ENCODE measurements at places on chromosomes 13 and 19.

DNA sequence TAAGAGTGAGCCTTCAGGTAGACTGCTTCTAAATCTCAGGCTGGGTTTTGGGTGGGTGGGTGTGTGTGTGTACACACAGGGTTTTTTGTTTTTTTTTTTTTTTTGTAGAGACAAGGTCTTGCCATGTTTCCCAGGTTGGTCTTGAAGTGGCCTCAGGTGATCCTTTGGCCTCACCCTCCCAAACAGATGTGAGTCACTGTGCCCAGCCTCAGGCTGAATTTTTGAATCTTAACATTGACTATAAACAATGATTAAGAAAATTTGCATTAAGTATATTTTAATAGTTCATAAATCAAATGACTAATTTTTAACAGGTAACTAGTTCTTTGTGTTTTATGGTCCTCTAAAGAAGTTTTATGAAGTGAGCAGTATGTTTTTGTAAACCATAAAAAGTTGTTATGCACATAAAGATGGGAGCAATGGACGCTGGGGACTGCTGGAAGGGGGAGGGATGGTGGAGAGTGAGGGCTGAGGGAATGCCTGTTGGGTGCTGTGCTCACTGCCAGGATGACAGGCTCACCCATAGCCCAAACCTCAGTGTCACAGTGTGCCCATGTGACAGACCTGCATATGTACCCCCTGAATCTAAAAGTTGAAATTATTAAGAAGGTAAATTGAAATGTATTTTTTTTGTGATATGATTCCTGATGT lies 60.2 kb downstream of the ZNF136 start:
- DNase-seq, result no peak

GRCh38 chr13:36359301-36359950 lies 13.2 kb upstream of the SPART start:
- no peak for DNase-seq

DNA sequence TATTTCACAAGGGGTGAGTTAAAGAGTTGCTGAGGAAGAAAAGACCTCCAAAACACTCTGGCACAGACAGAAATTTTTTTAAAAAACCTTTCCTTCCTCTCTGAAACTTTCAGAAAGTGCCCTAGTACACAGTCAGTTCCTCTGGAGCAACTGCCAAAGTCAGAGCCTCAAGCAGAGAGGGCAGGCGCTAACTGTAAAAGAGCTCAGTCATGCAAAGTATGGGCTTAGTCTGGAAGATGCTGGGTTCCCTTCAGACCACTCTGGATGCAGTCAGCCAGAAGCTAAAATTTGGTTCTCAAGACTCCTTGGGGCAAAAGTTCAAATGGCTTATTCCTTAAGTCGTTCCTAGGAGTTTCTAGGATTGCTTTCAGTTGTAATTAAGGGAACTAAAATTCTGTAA lies 671.6 kb downstream of the PCDH9 start:
- no peak for DNase-seq

GRCh38 chr19:3042621-3043267 lies 13.7 kb upstream of the TLE2 start:
- no peak for DNase-seq

DNA sequence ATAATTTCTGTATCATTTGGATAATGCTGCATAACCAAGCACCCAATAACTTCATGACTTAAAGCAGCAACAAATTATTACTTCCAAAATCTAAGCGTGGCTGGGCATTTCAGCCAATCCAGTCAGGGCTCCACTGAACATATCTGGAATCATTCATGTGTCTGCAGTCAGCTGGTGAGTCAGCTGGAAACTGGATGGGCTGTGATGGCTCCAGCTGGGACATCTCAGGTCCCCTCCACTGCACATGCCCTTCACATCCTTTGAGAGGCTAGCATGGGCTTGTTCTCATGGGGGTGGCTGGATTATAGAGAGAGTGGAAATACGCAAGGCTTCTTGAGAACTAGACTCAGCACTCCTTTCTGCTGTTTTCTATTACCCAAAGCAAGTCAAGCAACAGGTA lies 961.9 kb downstream of the DIAPH3 start:
- DNase-seq, result no peak

- DNase-seq, result no peak
Observed at GRCh38 chr13:40070357-40070756, 414.9 kb downstream of the COG6 start.

DNA sequence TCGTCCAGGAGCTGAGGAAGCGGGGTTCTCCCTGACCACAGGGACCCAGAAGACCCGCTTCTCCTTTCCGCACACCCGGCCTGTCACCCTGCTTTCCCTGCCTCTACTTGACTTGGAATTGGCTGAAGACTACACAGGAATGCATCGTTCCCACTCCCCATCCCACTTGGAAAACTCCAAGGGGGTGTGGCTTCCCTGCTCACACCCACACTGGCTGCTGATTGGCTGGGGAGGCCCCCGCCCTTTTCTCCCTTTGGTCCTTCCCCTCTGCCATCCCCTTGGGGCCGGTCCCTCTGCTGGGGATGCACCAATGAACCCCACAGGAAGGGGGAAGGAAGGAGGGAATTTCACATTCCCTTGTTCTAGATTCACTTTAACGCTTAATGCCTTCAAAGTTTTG lies 18.9 kb downstream of the VASP start:
- DNase-seq, result no peak

- no peak for DNase-seq
Observed at GRCh38 chr19:41535029-41535622, 40.8 kb upstream of the CEACAM21 start.

DNA sequence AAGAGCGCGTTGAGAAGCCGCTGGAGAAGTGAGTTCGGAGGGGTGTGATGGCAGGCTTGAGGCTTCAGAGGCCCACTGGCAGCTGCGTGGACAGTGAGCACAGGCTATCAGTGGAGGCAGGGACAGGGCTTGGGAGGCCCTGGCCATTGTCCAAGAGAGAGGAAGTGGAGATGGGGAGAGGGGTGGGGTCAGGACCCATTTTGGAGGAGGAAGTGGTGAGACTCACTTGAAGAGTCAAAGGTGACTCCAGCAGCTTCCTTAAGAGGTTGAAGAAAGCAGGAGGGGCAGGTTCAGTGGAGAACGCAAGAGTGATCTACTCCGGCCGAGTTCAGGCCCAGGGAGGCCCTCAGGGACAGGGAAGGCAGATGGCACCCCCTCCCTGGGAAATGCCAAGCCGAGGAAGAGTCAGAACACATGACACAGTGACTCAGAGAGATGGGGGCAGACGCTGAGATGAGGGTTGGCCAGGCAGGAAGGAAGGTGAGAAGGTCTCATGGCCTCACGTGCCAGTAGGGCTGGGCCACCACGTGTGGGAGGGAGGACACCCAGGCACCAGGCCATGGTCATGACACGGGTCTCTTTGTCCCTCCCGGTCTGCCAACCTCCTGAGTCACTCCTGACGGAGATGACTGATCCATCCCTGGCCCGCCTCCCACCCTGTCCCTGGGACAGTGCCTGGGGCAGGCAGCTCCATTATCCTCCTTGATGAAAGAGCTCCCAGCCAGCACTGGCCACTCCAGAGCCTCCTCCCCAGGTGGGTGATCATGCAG lies 10.1 kb upstream of the CD22 start:
- peak; percentile 45 for DNase-seq

DNA sequence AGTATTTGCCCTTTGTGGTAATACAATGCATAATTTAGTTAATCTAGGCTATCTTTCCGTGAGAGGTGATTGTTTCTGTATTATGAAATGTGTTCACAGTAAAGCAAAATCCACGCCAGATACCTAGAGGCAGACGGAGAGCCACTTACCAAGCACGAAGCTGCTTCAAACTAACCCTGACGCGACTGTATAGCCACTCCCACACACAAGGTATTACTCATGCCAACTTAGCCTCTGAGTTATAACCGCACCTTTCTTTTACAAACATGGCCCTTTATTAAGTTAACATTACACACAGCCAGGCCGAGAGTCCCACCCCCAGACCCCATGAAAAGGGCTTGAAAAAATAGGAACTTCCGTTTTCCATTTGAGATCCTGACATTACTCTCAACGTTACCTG lies 185.7 kb downstream of the ABCC4 start:
- no peak for DNase-seq

DNA sequence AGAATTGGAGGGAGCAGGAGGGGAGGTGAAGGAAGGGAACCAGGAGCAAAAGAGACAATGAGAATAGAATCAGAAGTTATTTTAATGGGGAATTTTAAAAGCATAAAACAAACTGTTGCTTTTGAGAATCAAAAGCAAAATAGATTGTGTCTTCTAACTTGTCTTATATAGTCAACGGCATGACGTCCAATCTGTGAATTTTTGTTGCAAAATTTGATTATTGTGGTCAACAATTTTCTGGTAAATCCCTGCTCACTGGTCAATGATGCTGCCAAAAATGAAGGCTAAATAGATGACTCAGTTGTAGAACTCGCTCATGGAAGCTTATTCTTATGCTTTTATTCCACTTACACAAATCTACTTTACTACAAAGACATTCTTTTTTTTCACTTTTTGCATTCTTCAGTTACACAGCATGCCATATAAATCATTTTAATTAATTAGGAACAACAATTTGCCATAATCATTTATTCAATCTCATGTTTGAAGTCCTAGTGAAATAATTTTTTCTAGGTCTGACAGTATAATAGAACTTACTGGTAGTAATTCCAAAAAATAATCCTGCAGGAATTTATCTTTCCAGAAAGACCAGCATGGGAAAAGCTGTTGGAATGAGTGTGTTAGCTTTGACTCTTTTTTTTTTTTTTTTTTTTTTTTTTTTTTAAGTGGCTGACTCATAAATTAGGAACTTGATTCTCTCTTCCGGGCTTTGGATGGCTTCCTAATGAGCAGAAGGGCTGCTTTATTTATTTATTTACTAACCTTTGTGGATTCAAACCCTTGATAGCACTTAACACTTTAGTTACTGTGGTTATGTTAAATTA lies 256.9 kb downstream of the SPRY2 start:
- no peak for DNase-seq

GRCh38 chr19:43848821-43849220 lies 21.7 kb downstream of the ZNF283 start:
- no peak for DNase-seq

DNA sequence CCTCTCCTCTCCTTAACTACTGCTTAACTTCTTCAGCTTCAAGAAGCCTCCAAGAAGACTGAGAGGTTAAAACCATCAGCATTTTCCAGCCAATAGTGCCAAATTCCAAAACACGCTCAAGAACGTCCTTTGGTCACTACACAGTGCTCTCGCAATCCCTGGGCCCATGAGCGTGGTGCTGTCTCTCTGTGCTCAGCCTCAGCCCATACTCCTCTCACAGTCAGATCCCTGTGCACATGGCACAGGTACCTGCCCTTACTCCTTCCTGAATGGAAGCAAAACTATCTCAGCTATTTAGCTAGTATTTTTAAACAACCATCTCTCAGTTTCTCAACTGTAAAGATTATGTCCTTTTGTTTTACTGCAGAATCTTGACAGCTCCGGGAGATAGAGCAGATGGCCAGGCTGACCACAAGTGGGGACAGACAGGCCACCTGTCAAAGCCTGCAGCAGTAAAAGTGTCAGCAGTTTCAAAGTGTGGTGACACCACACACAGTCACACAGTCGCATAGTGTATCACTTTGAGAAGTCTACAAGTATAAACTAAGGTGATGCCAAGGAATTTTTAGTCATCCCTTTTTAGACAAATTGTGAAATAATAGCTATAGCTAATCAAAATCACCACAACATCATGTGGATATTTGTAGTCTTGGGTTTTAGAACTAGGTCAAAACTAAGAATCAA lies 35.7 kb downstream of the DZIP1 start:
- no peak for DNase-seq

- DNase-seq, result no peak
Observed at GRCh38 chr19:30063650-30064347, 121.8 kb downstream of the URI1 start.

DNA sequence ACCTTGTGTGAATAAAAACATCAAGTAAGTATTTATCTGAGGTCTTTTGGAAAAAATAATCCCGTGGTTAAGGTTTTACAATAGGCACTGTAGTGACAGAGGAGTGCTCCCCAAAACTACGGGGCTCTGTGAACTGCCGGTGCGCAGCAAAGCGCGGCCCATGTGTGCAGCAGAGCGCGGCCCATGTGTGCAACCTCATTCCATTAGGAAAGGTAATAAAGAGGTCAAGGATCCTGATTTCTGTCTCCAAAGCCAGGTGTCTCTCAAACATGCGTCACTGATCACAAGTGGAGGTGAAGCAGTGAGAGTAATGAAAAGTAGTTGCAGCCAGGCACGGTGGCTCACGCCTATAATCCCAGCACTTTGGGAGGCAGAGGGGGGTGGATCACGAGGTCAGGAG lies 58.7 kb downstream of the MRPL57 start:
- no peak for DNase-seq

DNA sequence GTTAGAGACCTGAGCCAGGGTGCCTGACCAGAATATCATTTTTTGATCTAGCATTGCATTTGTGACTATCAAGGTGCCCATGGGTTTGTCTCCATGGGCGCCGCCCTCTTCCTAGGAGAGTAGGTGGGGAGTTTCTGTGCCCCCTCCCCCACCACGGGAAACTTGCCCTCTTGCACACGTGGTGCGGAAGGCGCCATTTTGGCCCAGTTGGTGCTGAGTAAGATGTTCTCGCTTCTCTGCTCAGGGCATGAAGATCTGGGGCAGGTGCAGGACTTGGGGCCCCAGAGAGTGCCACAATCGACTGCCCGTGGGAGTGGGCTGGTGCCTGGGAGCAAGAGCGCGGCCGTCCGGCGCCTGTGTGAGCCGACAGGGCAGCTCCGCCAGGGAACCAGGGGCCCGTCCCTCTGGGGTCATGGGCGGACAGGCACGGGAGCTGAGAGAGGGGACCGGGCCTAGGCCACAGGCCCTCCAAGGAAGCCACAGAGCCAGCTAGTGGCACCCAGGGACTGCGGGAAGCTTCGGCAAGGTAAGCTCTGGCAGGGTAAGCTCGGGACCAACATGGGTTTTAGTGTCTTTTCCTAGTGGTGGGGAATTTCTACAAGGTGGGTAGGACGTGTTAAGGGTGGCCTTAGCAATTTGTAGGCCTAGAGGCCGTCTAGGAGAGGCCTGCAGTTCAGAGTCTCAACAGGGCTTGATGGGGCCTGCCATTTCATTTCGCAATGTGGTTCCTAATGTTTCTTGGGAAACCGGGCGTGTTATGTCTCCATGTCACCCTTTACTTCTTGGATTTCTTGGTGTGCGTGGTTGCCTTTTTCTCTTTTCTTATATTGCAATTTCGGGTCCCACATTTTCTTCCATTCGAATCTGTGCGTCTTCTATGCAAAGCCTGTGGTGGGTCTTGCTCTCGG lies 14.5 kb downstream of the SACS start:
- DNase-seq, result no peak

GRCh38 chr13:80072231-80072630 lies 268.7 kb downstream of the SPRY2 start:
- no peak for DNase-seq

GRCh38 chr19:12015753-12016116 lies 19.7 kb downstream of the ZNF433 start:
- DNase-seq, result no peak

DNA sequence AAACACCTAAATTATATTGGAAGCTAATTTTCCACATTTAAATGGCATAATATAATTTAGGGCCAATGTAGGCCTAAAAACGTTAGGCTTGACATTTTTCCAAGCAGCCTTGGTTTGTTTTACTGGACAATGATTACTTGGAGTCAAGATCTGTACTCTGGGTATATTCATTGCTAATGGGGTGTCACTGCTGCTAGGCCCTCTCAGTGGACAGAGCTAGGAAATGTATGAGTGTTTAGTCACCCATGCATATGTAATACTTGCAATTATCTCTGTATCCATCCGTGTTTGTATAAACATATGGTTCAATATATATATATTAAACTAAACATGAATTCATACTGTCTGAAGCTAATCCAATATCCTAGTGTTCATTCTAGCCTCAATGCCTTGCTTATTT lies 598.1 kb downstream of the DCT start:
- DNase-seq, result no peak

Data from omental fat pad (tissue), 4 donors.